GM12878 (cell line): ENCODE measurements at places on chromosomes 7 and 10. TPM values are rescaled to one million over a fixed set of nuclear protein-coding genes. Genes with fewer than 3 reads are reported as not detected.

GRCh38 chr10:20166096-20166675 lies 350.0 kb downstream of the PLXDC2 start:
- DNase-seq = no peak

DNA sequence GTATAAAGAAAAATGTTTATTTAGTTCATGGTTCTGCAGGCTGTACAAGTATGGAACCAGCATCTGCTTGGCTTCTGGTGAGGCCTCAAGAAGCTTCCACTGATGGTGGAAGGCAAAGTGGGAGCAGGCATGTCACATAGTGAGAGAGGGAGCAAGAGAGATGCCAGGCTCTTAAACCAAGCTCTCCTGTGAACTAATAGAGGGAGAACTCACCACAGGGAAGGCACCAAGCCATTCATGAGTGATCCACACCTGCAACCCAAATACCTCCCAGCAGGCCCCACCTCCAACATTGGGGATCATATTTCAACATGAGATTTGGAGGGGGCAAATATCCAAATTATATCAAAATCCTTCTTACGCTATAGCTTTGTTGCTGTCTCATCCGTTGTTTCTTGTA lies 113.1 kb downstream of the CPED1 start:
- DNase-seq = no peak

DNA sequence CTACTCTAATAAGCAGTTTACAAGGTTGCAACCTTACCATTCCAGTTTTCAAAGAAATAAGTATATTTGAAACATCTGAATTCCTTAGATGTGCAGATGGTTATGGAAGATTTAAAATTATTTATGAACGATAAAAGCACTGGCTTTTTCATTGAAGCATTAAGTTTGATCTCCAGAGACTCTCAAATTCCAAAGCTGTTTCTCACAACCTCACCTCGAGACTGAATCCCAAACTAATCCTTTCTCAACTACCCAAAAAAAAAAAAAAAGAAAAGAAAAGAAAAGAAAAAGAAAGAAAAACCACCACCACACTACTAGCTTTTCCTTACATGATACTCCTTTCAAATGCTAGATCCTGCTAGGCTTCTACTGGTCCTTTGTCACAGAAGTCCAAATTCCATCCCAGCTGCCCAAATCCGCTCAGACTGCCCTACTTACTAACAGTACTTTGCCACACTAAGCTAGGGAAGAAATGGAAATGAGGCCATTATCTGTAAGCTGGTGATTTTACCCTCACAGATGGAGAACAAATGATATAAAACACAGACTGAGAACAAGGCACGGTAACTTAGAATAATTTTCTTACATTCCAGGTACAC lies 100.6 kb upstream of the CDK1 start:
- no peak for DNase-seq

The TMEM236 gene
- not detected in 2 replicates for polyA plus RNA-seq

The UCMA gene
- polyA plus RNA-seq = not detected in 2 replicates
